Kidney epithelial cell (primary cell): ENCODE measurements at places on chromosomes 3 and 15. TPM values are rescaled to one million over a fixed set of nuclear protein-coding genes. Genes with fewer than 3 reads are reported as not detected.

ADGRG7 gene
- total RNA-seq: not detected in 2 replicates

DNA sequence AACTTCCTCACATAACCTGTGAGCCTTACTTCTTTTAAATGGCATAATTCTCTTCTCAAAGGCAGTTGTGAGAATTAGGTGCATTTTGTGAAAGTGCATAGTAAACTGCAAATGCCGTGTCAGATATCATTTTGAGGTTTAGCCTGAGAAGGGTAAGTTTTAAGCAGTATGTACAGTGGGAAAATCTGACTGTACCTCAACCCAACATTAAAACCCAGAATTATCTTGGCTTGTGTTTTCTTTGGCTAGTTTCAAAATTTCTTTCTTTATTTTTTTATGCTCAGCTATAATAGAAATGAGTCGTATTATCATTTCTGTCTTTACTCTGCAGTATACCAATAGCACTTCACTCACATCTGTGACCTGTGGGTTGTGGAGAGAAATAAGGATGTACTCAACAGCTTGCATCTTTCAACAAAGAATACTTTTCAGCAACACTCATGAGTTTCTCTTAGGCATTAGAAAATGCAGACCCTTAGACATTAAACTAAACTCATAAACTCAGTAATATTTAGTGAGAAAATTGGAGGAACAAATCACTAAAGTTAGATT, 65.7 kb downstream of the RASA2 start:
- DNase-seq: no peak

PLEKHO2 gene
- total RNA-seq: 11.0 and 13.4 TPM in 2 replicates

- DNase-seq: no peak
Measured at GRCh38 chr3:135078283-135078682, 283.2 kb downstream of the EPHB1 start.

RHCG gene
- 0.04 and 0.21 TPM in 2 replicates for total RNA-seq

DNA sequence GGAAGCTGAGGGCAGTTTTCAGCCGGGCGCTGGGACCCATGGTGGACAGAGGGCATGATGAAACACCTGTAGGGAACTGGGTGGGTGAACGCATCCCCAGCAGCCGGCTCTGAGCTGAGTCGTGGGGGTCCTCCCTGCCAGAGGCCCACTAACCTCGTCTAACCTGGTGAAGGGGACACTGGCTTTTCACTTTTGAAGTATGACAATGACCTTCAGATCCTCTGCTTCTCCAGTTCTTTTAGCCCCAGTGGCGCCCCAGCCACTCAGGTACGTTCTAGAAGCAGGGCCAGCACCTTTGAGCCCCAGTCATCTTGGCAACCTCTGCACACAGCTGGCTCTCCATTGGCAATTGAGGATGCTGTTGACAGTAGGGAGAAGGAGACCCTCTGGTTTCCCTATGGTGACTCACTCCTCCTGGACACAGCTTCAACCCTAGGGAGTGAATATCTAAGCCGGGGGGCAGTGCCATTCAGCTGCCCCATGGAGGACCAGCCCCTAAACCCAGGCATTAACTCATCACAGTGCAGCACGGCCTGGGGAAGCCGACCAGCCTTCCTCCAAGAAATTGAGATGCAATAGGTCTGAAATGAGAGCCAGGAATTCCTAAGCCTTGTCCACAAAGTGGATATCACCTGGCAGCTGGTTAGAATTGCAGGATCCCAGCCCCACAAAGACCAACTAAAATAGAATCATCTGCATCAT, 46.1 kb downstream of the CMTM6 start:
- no peak for DNase-seq
